ENCODE measurements at places on chromosomes 7 and 10. TPM values are rescaled to one million over a fixed set of nuclear protein-coding genes. Genes with fewer than 3 reads are reported as not detected.

Gene NRG3
- not detected for total RNA-seq

Gene TDRD1
- total RNA-seq, result not detected

Gene PTER
- 53.2 TPM for total RNA-seq

Gene ETV1
- 5.9 TPM for total RNA-seq

Gene TFR2
- not detected for total RNA-seq

Gene TRIM73
- total RNA-seq, result 3.7 TPM

Gene NEURL1
- total RNA-seq, result not detected

Gene DGKB
- not detected for total RNA-seq

Gene CALN1
- total RNA-seq, result not detected

Gene NUDT13
- total RNA-seq, result 1.8 TPM

Gene CALHM3
- total RNA-seq, result not detected

Gene TMEM229A
- not detected for total RNA-seq

Gene OR6V1
- total RNA-seq, result not detected

Gene RNF148
- total RNA-seq, result 0.63 TPM

Gene LIPF
- not detected for total RNA-seq

Gene CTTNBP2
- 0.17 TPM for total RNA-seq

Gene SFMBT2
- 5.8 TPM for total RNA-seq

Gene MYH16
- not detected for total RNA-seq

Gene PARP12
- total RNA-seq, result 35.0 TPM

Gene MAT1A
- total RNA-seq, result not detected

Gene BTAF1
- 35.5 TPM for total RNA-seq

Gene CPA2
- not detected for total RNA-seq

Gene GRID1
- not detected for total RNA-seq

Gene LOXL4
- not detected for total RNA-seq
